Activated CD4-positive, alpha-beta T cell treated with anti-CD3 and anti-CD28 coated beads, Interleukin-2, amount 10 ng/mL, durations not matched to agents 24 days and 14 days (primary cell): ENCODE measurements at places on chromosomes 6 and 20.

- DNase-seq: no peak
Measured at GRCh38 chr6:17450832-17451231, 57.4 kb downstream of the CAP2 start.

- no peak for DNase-seq
Measured at GRCh38 chr6:161434350-161434749, 160.5 kb upstream of the AGPAT4 start.

GRCh38 chr6:32436995-32437836 is 2.5 kb upstream of the HLA-DRA start:
- no peak for DNase-seq

DNA sequence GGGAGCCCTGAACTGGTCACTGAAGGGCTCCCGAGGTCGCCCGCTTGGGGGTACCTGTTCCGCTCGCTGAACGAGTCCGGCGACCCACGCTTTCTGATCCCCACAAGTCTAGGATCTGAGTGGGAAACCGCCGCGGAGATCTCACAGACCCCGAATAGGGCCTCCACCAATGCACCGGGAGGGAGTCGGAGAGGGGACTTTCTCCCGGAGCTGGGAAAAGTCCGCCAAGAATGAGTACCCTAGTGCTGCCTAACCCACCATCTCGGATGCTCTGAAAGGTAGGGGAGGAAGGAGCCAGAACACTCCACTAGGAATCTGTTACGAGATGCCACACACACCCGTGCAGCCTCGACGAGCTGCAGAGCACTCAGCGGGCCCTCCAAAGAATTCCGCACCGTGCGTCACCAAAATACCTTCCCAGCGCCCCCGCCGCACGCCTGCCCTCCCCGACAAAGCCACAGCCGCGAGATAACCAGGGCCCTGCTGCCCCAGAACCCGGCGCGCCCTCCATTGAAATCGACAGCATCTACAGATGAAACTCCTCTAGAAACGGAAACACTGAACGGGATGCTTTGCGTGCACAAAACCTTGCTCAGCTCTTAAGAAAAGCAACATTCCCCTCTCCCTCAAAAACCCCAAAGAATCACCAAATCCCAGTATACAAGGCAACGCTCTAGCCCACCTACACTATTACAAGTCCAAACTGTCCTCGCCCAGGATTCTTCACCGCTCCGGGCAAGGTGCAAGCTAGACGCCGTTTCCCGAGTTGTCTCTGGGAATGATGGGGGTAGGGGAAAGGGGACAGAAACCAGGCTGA is 686 bp downstream of the COL12A1 start:
- DNase-seq: peak; percentile 75

DNA sequence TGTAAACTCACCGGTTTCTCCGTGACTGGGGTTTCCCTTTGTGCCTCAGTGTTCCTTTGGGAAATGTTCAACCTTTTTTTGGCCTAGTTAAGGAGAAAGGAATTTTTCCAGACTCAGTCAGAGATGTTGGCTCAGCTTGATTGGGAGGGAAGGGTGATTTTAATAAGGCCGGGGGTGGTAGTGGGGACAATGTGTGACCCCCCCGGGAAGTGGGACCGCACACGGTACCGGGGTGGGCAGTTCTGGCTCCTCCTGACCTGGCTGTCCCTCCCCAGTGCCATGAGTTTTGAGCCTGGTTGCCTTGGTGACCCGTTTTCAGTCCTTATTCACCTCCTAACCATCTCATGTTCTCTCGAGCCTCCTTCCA is 132.7 kb downstream of the SNX5 start:
- DNase-seq: no peak

GRCh38 chr6:169194737-169195136 is 58.9 kb downstream of the THBS2 start:
- DNase-seq: no peak

DNA sequence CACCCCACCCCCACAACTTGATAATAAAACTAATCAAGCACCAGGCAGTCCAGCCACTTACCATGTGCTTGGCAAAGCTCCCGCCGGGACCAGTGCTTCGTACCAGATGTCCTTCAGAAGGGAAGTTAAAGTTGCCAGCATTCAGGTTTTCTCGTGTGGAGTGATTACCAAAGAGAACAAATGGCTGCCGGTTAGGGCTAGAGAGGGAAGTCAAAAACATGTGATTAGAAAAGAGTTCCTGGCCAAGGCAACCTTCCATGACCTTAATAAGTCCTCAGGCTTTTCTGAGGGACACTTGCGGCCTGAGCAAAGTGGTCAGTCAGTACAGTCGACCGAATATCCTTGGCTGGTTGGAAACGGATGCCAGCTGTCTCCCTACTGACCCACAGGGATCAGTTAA is 67.0 kb downstream of the DNAAF9 start:
- no peak for DNase-seq

DNA sequence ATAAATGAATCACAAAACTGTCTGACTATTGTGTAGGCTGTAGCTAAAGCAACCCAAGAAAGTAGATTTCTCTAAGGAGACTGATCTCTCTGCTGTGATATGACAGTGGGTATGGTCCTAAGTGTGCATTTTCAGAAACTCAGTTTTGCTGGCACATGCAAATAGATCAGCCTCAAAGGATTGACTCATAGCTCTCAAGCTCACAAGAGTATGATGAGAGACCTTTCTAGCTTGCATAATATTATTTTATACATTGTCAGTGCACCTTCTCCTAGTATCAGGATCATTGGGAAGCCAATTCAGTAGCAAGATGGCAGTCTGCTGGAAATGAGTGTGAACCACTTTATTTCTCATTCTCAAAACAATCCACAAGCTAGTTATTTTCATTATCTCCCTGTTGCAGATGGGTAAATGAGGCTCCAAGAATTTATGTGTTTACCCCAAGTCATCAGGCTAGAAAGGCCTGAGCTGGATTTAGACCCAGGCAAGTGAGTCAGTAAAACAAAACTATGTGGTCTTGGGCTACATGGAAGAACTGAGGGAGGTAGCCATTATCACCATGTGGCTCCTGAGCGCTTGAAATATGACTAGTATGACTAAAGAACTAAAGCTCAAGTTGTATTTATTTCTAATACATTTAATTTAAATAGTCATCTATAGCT is 27.9 kb upstream of the PLCB4 start:
- DNase-seq: no peak
